ENCODE measurements at places on chromosomes 1 and 21.

DNA sequence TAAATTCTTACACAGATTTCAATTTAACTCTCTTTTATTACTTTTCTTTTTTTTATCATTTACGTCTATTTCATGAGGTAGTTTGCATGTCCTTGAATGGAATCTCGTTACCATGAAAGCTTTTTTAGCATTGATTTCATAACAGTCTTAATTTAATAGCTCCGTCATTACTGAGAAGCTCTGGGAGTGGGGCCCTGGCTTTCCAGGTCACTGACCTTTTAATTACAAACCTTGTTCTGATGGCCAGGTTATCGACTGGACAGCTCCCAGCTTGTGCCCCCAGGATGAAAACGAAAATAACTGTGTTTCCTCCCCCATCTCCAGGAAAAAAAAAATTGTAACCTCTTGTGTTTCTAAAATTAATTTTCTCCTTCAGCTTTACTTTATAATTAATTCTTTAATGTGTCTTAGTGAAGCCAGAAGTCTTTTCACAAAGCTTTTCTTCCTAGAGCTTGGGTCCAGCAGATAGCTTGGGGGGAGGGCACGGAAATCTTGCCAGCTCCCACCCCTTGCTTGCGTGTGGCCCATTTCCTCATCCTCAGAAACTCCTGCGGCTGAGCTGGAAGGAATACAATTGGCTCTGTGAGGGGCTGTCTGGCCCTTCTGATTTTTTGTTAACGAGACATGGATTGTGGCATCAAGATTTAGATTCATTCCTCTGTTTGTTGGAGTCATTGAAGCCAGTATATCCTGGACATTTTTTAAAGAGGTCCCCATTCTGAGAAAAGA lies 65.7 kb downstream of the PEX14 start:
- no peak for DNase-seq

GRCh38 chr1:81408419-81408818 lies 392.3 kb upstream of the ADGRL2 start:
- DNase-seq = no peak

GRCh38 chr1:38129971-38130370 lies 83.4 kb upstream of the POU3F1 start:
- DNase-seq = no peak

GRCh38 chr21:44999972-45000636 lies 60.3 kb downstream of the SLX9 start:
- DNase-seq = no peak

DNA sequence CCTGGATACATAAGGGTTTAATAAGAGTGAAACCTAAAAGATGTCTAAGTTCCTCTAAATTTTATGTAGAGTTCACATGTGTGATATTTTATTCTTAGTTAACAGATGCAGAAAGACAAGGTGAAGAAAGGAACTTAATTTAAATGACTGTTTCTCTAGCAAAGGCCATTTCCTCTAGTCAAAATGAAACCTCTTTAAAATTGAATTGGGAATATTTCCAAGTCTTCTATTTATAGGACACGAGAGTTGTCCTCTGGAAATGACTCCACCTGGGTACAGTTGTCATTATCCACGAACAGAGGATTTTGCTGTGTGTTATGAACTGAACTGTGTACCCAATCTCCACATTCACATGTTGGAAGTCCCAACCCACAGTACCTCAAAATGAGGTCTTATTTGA lies 64.5 kb upstream of the KCNK1 start:
- DNase-seq = no peak

DNA sequence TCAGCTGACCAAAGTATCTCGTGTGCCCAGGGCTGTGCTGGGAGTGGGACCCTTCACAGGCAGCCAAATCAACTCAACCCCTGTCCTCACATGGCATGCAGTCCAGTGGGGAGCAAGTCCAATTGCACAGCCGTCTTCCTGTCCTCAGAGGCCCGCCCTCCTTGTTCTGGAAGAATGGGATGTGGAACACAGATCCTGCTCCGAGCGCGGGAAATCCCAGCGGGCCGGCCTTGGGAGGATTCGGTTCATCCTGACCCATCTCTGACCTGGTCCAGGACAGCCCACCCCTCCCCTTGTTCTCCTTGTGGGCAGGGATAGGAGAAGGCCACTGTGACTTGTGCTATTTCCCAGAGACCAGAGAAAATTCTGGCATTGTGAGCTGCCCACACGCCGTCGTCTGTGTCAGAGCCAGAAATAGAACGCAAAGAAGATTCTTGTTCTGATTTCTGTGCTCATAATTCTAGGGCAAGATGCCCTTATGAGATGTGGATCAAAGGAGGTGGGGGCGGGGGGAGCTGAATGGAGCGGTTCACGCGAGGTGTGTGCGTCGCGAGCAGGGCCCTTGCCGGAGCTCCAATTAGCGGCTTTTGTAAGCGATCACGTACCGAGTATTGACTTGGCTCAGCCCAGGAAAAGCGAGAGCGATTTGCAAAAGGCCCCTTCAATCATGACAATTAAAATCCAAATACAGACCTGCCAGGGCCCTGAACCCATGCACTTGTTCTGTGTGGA lies 79.2 kb downstream of the AJAP1 start:
- no peak for DNase-seq

- DNase-seq = no peak
Observed at GRCh38 chr1:160547422-160547821, 24.4 kb upstream of the SLAMF6 start.

DNA sequence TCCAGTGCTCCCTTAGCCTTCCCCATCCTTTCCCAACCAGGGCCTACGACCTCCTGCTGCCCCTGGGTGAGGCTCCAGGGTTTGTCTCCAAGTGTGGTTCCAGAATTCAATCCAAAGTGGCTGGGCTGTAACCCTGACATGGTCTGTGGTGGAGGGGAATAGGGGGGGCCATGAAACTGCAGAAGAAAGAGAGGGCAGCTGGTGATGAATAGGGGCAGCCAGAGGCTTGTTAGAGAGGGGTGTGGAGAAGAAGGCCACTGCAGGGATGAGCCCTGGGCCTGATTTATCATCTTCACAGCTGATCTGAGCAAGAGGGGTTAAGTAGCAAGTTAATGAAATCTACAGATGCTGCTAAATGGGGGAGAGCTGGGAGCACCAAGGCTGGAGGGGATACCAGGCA lies 12.9 kb upstream of the ERI3 start:
- peak; percentile 17 for DNase-seq

DNA sequence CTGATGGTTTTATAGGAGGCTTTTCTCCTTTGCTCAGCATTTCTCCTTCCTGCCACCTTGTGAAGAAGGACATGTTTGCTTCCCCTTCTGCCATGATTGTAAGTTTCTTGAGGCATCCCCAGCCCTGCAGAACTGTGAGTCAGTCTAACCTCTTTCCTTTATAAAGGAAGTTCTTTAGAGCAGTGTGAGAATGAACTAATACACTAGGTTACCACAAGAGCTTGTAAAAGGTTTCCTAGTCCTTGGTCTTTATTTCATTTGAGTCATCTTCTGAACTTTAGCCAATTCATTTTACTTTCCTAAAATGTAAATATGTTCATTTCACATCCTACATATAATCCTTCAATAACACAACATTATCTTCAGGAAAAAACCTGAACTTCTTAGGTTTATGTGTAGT lies 365.3 kb downstream of the HHIPL2 start:
- no peak for DNase-seq

DNA sequence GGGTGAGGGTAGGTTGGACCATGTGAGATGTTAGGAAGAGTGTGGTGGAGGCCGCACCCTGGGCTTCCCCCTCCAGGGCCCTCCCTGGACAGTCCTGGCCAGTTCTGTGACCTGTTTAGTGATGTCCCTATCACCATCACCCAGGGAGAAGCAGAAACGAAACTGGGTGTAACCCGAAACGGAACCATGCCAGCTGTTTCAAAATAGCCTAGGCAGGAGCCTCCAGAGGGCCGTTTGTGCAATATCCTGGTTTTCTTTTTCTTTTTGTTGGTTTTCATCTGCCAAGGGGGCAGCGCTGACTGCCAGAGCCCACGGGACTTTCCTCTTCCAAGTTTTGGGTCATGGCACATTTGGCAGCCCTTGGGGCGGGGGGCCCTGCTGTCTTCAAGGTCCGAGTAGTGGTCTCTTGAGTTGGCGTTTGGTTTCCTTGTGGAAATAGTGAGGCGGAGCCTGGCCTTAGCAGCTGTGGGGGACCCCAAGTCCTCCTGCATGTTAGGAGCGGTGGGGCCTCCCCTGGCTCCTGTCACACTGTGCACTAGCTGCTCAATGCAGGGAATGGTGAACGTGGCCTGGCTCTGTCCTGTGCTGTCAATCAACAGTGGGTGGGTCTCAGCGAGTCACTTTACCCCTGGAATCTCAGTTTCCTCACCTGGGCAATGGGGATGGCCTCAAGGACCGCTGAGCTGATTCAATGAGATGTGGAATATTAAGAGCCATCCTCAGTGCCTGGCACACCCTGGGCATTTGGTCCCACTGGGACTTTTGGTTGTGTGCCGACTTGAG lies 90.7 kb downstream of the ARHGEF10L start:
- no peak for DNase-seq

GRCh38 chr1:243667591-243667990 lies 182.5 kb downstream of the AKT3 start:
- no peak for DNase-seq

DNA sequence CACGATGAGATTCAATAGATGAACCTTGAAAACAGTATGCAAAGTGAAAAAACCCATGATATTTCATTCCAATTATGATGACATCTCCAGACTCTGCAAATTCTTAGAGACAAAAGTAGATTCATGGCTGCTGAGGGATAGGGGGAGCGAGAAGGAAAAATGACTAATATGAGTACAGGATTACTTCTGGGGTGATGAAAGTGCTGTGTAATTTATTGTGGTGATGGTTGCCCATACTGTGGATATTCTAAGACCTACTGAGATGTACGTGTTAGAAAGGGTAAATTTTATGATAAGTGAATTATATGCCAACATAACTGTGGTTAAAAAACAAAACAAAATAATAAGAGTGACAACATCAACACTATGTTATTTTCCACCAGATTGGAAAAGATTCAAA lies 18.9 kb upstream of the RGS7 start:
- DNase-seq = no peak

DNA sequence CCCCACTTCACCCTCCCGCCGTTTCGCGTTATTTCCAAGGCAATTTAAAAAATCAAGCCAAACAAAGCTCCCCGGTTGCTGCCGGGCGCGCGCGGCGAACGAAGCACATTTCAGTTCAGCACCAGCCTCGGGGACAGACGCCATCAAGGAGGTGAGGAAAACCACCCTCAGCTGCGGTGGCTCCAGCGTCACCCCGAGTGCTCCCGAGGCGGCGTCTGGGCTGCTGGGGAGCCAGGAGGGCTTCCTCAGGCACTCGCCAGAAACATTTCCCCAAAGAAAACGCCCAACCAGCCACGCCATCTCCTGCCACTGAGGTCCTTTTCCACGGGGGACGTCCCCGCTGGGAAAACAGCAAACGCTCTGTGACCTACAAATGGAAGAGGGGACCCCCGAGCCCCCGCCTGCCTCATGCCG lies 623 bp downstream of the GNG4 start:
- peak; percentile 77 for DNase-seq

DNA sequence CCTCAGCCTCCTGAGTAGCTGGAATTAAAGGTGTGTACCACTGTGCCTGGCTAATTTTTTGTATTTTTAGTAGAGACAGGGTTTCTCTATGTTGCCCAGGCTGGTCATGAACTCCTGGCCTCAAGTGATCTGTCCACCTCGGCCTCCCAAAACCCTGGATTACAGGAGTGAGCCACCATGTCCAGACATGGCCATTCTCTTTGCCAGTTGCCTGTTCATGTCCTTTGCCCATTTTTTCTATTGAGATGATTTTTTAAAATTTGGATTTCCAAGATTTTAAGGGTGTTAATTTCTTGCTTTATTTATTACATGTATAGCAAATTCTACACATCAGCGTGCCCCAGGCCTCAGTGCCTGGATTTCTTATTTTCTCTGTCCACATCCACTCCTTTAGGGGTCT lies 2.8 kb downstream of the POLR3GL start:
- no peak for DNase-seq

DNA sequence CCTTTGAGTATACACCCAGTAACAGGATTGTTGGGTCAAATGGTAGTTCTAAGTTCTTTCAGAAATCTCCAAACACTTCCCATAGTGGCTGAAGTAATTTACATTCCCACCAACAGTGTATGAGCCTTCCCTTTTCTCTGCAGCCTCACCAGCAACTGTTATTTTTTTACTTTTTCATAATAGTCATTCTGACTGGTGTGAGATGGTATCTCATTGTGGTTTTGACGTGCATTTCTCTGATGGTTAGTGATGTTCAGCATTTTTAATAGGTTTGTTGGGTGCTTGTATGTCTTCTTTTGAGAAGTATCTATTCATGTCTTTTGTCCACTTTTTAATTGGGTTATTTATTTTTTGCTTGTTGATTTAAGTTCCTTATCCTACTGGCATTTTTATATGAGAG lies 26.4 kb upstream of the LAMC1 start:
- no peak for DNase-seq

DNA sequence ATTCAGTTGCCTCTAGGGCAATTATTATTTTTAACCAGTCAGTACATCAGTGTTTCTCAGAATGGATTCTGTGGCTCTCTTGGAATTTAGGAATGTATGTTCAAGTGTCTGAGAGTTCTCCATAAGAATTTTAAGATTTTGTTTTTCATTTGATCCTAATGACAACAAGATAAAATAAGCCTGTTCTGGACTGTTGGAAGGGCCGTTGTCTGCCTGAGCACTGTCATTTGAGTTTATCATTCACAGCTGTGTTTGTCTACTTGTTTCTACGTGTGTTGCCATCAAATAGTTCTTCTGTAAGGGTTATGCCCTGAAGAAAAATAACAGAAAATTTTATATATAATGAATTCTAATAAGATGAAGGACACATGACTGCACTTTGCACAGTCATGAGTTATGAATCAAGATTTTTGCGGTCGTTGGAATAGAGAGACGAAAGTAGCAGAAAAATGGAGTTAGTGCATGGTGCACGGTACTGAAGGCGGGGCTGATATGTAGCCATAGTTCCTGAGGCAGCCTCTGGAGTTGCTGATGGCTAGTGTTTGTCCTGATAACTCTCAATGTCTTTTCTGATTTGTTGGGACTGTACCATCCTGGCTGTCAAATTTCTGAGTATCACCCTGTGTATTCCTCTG lies 92.5 kb downstream of the NOS1AP start:
- no peak for DNase-seq

DNA sequence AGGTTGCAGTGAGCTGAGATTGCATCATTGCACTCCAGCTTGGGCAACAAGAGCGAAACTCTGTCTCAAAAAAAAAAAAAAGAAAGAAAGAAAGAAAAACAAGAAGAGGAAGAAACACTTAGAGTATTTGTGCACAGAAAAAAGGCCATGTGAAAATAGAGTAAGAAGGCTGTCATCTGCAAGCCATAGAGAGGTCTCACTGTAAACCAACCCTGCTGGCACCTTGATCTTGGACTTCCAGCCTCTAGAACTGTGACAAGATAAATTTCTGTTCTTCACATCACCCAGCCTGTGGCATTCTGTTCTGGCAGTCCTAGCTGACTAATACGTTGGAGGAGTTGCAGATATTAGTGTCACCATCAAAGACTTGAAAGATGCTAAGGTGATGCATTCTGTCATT lies 12.1 kb upstream of the ZDHHC18 start:
- DNase-seq = no peak

DNA sequence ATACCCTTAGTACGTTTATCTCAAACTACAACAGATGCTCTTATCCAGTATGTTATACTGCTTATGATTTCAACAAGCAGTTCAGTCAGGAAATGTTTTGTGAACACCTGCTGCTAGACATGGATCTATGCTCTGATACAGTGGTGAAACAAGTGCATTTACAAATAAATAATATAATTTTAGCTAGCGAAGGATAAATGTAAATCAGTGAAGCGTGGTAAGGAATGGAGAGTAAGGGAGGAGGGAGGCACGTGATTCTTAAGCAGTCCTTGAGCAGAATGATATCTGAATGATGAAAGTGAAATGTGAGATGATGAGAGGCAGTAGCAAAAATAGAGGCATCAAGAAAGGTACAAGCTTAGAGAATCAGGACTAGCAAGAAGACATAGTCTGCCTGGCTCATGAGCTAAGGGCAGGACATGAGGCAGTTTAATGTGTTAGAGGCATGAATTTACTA lies 6.3 kb downstream of the TSNAX start:
- DNase-seq = no peak

All from activated CD8-positive, alpha-beta memory T cell treated with anti-CD3 and anti-CD28 coated beads for 24 hours (primary cell).